ENCODE measurements at places on chromosomes 6 and 20. TPM values are rescaled to one million over a fixed set of nuclear protein-coding genes. Genes with fewer than 3 reads are reported as not detected.

The MLIP gene
- 11.6 TPM for total RNA-seq

The HDGFL1 gene
- not detected for total RNA-seq

The CALHM4 gene
- 0.72 TPM for total RNA-seq

The PTCHD4 gene
- total RNA-seq = 1.9 TPM

DNA sequence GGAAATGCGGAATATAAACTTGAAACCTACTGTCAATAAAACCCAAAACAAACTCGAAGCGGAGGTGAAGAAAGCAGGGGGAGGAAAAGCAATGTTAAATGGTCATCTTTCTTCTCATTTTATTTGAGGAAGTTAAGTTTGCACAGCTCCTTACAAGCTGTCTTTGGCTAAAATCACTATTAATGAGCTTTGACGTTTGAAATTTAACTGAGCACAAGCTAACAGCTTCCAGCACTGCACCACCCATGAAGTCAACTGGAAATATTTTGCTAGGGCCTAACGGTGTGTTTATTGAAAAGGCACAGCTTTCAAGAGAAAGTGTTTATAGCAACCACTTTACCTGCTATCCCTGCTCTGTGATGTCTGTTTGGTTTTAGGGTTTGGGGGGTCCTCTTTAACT is 103.8 kb downstream of the PKHD1 start:
- H3K4me3 ChIP-seq = no peak overlapping the region
- H3K27me3 ChIP-seq = no peaks in the 10 kb centered on the region
- no peaks in the 10 kb centered on the region for H3K36me3 ChIP-seq

GRCh38 chr6:90072935-90073464 is 178.7 kb downstream of the GJA10 start:
- no peak overlapping the region for H3K4me3 ChIP-seq
- no peak for DNase-seq
- no peaks in the 10 kb centered on the region for H3K36me3 ChIP-seq
- no peak overlapping the region for H3K27ac ChIP-seq
- H3K27me3 ChIP-seq = peaks cover 15% of the 10 kb centered on the region
- peaks cover 4% of the 10 kb centered on the region for H3K4me1 ChIP-seq

DNA sequence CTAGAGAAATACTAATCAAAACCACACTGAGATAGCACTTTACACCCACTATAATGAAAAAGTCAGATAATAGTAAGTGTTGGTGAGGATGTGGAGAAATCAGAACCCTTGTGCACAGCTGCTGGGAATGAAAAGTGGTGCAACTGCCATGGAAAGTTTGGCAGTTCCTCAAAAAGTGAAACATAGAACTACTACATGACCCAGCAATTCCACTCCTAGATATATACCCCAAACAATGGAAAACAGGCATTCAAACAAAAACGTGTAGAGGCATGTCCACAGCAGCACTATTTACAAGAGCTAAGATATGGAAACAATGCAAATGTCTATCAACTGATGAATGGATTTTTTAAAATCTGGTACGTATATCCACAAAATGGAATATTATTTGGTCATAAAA is 117.5 kb upstream of the C6orf118 start:
- no peaks in the 10 kb centered on the region for H3K27me3 ChIP-seq
- H3K4me1 ChIP-seq = no peaks in the 10 kb centered on the region
- no peak for DNase-seq

Data from endothelial cell of umbilical vein (primary cell).